HepG2 (cell line): ENCODE measurements at places on chromosomes 1 and 21. TPM values are rescaled to one million over a fixed set of nuclear protein-coding genes. Genes with fewer than 3 reads are reported as not detected.

The GBP1 gene
- 2.3 and 2.6 TPM in 2 replicates for total RNA-seq

The SPATA1 gene
- 1.1 and 1.4 TPM in 2 replicates for total RNA-seq

The NBL1 gene
- 1.9 and 2.7 TPM in 2 replicates for total RNA-seq

The FCGR1A gene
- not detected in 2 replicates for total RNA-seq

DNA sequence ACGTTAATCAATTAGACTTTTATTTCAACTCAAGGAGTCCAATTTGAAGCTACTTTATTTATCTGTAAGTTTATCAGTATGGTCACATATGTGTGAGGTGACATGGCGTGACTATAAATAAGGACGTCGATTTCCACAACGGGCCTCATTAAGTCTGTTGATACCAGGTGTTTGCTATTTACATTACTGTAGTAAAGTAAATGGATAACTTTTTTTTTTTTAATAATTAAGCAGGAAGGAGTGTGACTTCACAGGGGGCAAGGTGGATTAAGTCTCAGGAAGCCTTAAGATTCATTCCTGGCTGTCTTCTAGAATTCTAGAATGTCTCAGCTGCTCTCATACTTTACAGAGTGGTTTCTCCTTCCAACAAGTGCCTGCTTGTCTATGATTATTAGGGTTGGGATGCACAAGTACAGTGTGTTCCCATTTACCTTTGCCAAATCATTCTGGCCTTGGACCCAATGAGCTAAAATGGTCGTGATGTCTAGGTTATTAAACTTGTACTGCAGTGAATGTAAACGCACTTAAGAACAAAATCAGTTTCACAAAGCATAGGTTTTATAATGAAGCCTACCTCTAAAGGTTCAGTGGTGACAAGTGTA lies 15.5 kb downstream of the MAP3K7CL start:
- H3K27ac ChIP-seq, result no peak overlapping the region
- no peaks in the 10 kb centered on the region for H3K4me1 ChIP-seq
- H3K27me3 ChIP-seq, result no peaks in the 10 kb centered on the region; the same call in 1 of the 2 replicates
- no peak for DNase-seq
